ENCODE measurements at places on chromosomes 7 and 10.

DNA sequence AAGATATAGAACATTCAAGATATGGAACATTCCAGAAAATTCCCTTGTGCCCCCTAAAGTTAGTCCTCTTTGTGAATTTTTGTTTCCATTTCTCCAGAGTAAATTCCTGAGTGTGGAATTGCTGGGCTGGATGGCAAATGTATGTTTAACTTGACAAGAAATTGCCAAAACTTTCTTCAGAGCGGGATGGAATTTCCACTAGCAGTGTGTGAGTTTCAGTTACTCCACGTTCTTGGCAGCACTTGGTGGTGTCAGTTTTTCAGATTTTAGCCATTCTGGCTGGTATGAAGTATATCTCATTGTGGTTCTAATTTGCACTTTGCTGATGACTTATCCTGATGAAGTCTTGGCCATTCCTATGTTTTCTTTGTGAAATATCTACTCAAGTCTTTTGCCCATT lies 71.2 kb downstream of the MGMT start:
- DNase-seq, result no peak

GRCh38 chr10:105023211-105024111 lies 382.4 kb downstream of the SORCS3 start:
- no peak for DNase-seq

- no peak for DNase-seq
These were observed 78.4 kb downstream of the NRG3 start for GRCh38 chr10:81953420-81953819.

DNA sequence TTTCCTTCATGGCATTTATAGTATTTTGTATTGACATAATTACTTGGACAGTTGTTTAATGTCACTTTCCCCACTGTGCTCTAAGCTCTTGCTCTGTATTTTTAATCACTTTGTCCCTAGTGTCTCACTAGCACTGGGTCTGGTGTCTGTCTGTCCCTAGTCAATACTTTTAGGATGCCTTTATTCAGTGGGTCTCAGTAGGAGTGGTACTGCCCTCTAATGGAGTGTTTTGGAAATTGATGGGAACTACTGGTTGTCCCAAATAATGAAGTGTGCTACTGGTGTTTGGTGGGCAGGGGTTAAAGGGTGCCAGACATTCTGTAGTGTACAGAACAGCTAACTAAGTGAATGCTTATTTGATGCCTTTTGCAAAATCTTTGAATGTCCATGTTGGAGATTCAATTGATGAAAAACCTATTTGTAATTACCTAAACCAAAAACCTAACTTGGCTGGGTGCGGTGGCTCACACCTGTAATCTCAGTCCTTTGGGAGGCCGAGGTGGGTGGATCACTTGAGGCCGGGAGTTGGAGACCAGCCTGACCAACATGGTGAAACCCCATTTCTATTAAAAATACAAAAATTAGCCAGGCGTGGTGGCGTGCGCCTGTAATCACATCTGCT lies 33.3 kb downstream of the CDK14 start:
- DNase-seq, result no peak

GRCh38 chr10:75828413-75828812 lies 397.0 kb downstream of the LRMDA start:
- DNase-seq, result no peak

DNA sequence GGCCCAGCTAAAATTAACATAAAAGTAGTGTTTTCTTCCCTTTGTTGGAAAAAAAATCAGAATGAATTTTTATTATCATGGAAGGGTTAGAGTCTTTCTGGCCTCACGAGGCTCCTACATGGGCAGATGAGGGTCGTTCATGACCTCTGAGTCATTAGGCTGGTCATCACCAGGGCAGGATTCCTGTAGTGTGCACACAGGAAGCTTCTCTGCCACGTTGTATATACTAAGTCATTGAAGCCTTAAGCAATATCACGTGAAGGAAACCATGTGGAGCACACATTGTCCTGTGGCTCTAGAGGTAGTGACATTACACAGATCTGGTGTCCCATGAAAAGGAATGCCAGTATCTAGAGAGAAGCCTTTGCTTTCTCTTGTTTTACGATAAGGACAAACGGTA lies 84.7 kb upstream of the C1QL3 start:
- no peak for DNase-seq

- DNase-seq, result no peak
These were observed 323.2 kb upstream of the BMPER start for GRCh38 chr7:33582104-33582503.

DNA sequence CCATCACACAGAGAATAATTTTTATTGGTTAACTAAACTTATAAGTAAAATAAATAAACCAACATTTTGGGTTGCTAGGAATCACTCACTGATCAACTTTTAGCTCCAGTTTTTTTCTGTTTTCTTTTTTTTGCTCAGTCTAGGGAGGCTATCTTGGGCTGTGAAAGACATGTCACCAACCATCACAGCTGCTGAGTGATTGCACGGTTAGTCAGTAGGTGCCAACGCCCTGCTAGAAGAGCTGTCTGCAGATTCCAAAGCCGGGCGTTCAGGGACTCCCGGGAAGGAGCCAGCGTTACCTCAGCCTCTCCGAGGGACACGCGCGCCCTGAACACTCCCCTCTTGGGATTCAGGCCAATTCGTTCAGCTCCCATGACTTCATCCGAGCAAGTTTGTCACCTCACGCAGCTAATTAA lies 604 bp upstream of the STAM start:
- no peak for DNase-seq

- no peak for DNase-seq
These were observed 53.2 kb upstream of the SYPL1 start for GRCh38 chr7:106165337-106165736.

DNA sequence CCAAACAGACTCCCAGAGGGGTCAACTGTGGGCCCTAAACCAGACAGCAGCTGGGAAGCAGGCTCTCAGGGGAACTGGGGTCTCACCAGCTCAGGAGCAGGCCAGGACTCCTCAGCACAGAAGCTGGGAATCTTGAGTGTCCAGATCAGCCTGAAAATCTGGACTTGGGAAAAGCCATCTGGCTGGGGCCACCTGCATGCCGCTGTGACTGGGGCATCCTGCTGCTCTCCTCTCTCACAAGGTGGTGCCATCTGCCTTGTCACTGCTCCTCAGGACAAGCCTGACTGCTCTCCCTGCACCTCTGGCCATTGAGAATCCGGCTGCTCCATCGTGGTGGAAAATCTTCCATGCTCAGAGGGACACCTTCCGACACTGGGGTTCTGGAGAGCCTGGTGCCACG lies 141.4 kb downstream of the PLPP4 start:
- no peak for DNase-seq

GRCh38 chr7:42074076-42074475 lies 162.9 kb downstream of the GLI3 start:
- no peak for DNase-seq

All from left hindlimb (tissue), 1 donor.